ENCODE measurements at places on chromosomes 1 and 21.

- DNase-seq, result no peak
These were observed 220.4 kb downstream of the RHOU start for GRCh38 chr1:228955691-228956090.

DNA sequence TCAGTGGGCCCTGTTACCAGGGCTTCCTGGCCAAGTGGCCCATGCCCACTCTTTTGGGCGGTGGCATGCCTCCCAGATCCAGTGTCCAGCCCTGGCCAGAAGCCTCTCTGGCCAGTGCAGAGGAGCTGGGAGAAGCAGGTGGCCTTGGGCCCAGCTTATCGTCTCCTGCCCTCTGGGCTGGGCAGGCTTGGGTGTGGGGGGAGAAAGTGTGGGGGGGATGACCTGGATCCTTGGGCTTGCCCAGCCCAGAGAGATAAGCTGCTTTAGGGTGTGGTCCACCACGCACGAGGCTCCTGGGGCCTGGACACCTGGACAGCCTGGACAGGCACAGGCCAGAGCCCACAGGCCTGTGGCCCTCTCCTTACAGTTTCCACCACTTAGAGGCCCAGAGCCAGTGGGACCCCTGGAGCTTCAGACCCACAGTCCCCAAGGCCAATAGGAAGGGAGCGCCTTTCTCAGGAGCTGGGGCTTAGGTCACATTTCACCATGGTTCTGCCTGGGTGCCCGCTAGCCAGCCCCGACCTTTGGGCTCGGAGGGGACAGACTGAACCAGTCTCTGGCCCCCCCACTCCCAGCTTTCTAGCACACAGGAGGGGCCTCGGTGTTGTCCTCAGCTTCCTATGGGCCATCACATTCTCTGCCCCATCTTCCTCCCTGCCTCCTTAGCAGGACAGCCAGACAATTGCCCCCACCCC lies 1.8 kb downstream of the ESPN start:
- DNase-seq, result no peak

GRCh38 chr21:35333831-35334618 lies 284.9 kb upstream of the RUNX1 start:
- DNase-seq, result no peak

GRCh38 chr21:15797577-15798363 lies 68.0 kb downstream of the USP25 start:
- DNase-seq, result no peak

- DNase-seq, result no peak
These were observed 3.4 kb upstream of the MYBPH start for GRCh38 chr1:203178821-203179666.

DNA sequence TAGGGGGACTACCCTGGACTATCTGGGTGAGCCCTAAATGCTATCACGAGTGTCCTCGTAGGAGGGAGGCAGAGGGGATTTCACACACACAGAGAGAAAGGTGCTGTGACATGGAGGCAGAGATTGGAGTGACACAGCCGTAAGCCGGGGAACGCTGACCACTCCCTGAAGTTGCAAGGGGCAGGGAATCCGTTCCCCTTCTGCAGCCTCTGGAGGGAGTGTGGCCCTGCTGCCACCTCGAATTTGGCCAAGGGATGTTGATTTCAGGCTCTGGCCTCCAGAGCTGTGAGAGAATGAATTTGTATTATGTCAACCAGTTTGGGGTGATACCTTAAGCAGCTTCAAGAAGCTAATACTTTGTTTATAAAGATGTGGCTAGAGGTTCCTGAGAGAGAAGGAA lies 137.7 kb downstream of the ACTL8 start:
- no peak for DNase-seq

- no peak for DNase-seq
These were observed 7.0 kb downstream of the RD3 start for GRCh38 chr1:211484755-211485479.
